ENCODE measurements at places on chromosomes 5 and 9. TPM values are rescaled to one million over a fixed set of nuclear protein-coding genes. Genes with fewer than 3 reads are reported as not detected.

IL13 gene
- polyA plus RNA-seq, result 0.15 TPM

C8G gene
- polyA plus RNA-seq, result 4.2 TPM

CCT5 gene
- 166 TPM for polyA plus RNA-seq

IL7R gene
- 1.8 TPM for polyA plus RNA-seq

RUSC2 gene
- polyA plus RNA-seq, result 0.92 TPM

ATP6V1G1 gene
- 256 TPM for polyA plus RNA-seq

SHC3 gene
- 1.8 TPM for polyA plus RNA-seq

Data from sigmoid colon (tissue), 7 donors.